ENCODE measurements at places on chromosomes 7 and 10. TPM values are rescaled to one million over a fixed set of nuclear protein-coding genes. Genes with fewer than 3 reads are reported as not detected.

TMEM176A gene
- total RNA-seq, result 8.8 TPM

LRRD1 gene
- total RNA-seq, result not detected

FFAR4 gene
- 0.88 TPM for total RNA-seq

OR2A7 gene
- total RNA-seq, result 16.8 TPM

RP9 gene
- 16.1 TPM for total RNA-seq

PTPN20 gene
- 6.0 TPM for total RNA-seq

PON1 gene
- total RNA-seq, result not detected

C10orf62 gene
- not detected for total RNA-seq

GPR158 gene
- total RNA-seq, result 0.13 TPM

CCDC146 gene
- total RNA-seq, result 15.4 TPM

PDE6C gene
- total RNA-seq, result not detected

SFRP5 gene
- total RNA-seq, result 0.69 TPM

PAPOLB gene
- not detected for total RNA-seq

CACNA2D1 gene
- 4.5 TPM for total RNA-seq

EPHB6 gene
- 213 TPM for total RNA-seq

PLPP4 gene
- 0.29 TPM for total RNA-seq

LIPN gene
- 40.6 TPM for total RNA-seq

- no peak for DNase-seq
Measured at GRCh38 chr10:95987685-95988426, 55.5 kb upstream of the CCNJ start.

- no peak for DNase-seq
Measured at GRCh38 chr7:25739143-25739542, 412.9 kb upstream of the NFE2L3 start.

DNA sequence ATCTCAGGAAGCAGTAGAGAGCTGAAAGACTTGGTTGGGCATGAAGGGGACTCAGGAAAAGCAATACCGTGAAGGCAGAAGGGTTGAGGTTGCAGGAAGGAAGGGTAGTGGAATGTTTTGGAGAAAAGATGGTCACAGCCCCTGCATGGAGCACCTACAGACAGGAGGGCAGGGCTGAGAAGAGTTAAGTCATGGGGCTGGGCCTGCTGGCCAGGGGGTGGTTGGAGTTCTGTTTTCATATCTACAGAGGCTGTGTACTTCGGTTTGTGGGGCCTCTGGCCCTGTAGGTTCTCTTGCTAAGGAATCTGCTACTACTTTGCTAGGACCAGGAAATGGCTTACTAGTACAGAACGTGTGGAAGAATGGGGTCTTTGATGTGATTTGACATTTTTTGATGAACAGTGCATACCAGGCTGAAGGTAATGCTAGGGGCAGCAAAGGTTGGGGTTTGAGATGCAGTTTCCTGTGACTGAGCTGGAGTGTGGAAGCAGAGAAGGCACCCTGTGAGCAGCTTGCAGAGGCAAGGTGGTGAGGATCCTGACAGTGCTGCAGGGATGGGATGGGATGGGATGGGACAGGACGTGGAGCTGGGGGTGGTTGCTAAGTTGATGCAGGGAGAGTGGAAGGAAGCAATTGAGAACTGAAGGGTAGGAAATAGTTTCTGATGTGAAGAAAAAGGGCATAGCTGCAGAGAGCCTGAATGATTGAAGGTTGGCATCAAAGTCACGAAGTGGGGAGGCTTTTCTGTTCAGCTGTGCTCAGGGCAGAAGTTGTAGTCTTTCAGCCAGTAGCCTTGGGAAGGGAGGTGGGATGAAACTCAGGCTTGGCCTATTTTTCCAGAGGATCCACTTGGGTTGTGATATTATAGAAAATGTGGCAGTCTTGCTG lies 7.8 kb downstream of the RPS24 start:
- no peak for DNase-seq

GRCh38 chr7:82273886-82274285 lies 169.7 kb downstream of the CACNA2D1 start:
- no peak for DNase-seq

DNA sequence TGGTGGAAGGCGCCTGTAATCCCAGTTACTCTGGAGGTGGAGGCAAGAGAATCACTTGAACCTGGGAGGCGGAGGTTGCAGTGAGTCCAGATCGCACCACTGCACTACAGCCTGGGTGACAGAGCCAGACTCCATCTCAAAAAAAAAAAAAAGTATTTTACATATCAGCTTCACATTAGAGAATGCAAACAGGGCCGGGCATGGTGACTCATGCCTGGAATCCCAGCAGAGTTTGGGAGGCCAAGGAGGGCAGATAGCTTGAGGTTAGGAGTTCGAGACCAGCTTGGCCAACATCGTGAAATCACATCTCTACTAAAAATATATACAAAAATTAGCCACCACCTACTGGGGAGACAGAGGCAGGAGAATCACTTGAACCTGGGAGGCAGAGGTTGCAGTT lies 31.6 kb downstream of the USP54 start:
- no peak for DNase-seq

GRCh38 chr7:47523401-47523800 lies 58.5 kb downstream of the TNS3 start:
- no peak for DNase-seq

- no peak for DNase-seq
Measured at GRCh38 chr7:83339907-83340306, 177.2 kb upstream of the PCLO start.

DNA sequence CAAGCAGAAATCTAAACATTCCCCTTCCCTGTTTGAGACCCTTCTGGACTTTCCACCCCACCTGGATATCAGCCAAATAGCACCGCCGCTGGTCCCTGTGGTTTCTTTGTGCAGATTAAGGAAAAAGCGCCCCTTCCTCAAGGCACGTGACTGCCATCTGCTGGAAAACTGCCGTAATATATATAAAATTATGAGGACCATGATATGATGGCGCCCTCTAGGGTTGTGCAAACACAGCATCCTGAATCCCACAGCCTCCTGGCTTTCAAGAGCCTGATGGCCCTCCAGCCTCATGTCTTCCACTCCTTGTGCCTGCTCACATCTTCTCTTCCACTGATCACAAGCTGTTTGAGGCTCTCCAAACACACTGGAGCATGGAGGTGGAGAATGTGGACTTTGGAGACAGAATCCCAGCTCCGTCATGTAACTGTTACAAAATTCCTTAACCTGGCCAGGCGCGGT lies 121.3 kb downstream of the MYL10 start:
- no peak for DNase-seq

DNA sequence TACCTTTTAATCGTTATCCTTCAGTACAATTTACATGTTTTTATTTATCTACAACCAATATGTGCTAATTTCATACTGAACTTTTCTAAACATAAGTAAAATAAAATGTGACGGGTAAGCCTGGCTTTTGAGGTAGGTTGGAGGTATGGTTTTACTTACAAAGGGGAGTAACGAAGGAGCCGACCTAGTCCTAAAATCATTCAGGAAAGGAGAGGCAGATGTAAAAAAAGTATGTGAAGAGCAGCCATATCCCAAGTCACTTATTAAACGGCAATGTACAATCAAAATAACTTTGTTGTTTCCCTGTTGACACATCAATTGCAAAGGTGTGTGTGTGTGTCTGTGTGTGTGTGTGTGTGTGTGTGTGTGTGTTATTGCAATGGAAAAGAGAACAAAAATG lies 351.3 kb downstream of the CRPPA start:
- no peak for DNase-seq

DNA sequence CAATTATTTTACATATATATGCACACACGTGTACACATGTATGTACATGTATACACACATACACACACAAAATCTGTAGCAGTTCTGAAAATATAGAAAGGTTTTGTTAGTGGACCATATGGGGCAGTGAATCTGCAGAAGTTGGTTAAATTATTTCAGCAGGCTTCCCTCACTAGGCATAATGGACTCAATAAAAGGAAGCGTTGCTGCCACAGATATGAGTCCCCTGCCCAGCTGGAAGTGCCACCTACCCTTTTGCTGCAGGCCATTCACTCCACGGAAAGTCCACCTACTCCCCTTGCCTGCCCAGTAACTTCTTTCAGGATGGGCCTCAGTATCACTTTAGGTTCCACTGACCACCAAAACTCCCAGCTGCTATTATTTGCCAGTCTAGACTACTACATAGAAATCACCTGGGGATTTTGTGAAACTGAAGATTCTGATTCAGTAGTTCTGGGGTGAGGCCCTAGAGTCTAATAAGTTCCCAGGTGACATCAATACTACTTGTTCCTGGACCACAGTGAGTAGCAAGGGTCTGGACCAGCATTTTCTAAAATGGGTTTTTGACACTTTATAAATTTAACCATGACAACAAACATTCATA lies 29.3 kb upstream of the CROT start:
- no peak for DNase-seq

- DNase-seq, result no peak
Measured at GRCh38 chr10:20128811-20129210, 312.6 kb downstream of the PLXDC2 start.

- DNase-seq, result no peak
Measured at GRCh38 chr10:86556532-86556931, 34.9 kb upstream of the WAPL start.

GRCh38 chr10:84407388-84408049 lies 79.1 kb downstream of the CCSER2 start:
- no peak for DNase-seq

- no peak for DNase-seq
Measured at GRCh38 chr7:39071116-39071515, 93.4 kb downstream of the POU6F2 start.

DNA sequence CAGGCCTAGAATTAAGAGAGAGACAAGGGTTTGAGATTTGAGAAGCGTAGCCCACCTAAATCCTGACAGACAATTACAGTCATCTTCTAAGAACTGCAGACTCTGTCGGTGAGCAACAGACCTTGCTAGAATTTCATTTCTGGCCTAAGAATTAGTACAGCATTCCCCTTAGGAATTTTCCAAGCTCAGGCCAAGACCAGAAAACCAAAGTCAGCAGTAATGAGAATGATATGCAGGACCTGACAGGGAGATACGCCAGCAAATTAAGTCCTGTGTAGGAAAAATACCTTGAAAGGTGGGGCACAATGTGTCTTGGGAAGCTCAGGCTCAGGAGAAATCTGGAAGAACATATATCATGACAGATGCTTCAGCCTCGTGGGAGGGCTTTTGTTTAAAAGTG lies 52.7 kb upstream of the HERPUD2 start:
- DNase-seq, result no peak

GRCh38 chr10:101311185-101312066 lies 42.5 kb upstream of the BTRC start:
- DNase-seq, result no peak

GRCh38 chr7:7970531-7971307 lies 2.1 kb downstream of the GLCCI1 start:
- no peak for DNase-seq

DNA sequence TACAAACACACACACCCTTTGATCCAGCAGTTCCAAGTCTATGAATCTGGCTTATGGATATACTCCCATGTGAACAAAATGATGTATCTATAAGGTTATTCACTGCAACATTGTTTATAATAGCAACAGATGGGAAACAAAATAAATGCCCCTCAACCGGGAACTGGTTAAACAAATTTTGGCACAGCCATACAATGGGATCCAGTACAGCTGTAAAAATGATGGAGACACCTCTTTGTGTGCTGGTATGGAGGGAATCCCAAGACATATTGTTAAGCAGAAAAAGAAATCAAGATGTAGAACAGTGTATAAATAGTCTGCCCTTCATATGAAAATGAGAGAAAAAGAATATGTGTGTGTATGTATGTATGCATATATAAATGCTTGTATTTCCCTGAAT lies 155.5 kb downstream of the SNX10 start:
- no peak for DNase-seq

DNA sequence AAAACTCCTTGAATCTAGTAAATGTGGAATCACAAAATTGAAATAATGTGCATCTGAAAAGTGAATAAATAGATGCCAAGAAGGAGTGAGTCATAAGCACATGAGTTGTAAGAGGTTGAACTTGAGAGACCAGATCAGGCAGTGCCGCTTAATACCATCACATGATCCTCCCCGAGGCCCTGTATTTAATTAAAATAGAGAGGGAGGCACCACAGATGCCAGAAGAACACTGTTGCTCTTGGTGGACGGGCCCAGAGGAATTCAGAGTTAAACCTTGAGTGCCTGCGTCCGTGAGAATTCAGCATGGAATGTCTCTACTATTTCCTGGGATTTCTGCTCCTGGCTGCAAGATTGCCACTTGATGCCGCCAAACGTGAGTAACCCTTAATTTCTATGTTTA lies at the start of gene GPNMB:
Gene GPNMB, plus strand, starts transcription at position 221 of the 400 bp plus-strand sequence. Its CDS starts 83 bp downstream, at position 304.
- peak; percentile 91 for DNase-seq

GRCh38 chr7:151700586-151701165 lies 176.2 kb downstream of the PRKAG2 start:
- no peak for DNase-seq

- DNase-seq, result no peak
Measured at GRCh38 chr10:33136781-33137180, 178.8 kb upstream of the ITGB1 start.

DNA sequence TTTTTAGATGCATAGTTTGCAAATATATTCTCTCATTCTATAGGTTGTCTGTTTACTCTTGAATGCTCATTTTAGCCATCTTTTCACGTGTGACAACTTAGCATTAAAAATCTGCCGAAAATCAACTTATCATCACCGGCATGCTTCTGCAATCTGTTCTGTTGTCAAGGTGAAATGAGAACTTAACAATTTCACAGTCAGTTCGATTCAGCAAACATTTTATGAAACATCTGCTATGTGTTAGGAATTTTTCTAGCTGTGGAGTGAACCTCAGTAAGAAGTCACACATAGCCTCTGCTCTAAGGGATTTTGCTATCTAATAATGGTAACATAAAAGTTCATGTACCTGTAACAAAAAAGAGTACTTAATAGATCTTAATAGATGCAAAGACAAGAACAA lies 256.1 kb downstream of the ZWINT start:
- DNase-seq, result no peak

DNA sequence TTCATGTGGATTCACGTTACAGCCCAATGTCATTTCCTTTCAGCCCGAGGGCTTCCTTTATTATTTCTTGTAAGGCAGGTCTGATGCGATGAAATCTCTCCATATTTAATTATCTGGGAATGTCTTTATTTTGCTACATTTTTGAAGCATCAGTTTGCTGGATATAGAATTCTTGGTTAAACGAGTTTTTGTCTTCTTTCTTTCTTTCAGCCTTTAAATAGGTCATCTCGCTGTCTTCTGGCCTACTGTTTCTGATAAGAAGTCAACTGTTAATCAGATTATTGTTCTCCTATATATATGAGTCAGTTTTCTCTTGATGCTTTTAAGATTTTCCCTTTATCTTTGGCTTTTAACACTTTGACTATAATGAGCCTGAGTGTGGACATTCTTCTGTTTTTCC lies 184.7 kb downstream of the TMEM178B start:
- DNase-seq, result no peak

DNA sequence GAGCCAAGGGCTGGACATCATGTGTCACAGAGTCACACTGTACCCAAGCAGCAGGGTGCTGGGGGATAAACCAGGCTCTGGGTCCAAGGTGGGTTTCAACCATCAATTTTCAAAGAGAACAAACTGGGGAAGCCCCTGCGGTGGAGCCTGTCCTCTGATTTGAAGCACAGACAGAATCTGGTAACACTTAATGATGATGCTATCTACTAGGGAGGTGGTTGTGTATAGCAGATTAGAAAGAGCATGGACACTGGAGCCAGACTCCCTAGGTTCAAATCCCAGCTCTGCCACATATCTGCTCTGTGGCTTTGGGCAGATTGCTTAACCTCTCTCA lies 204.9 kb upstream of the ZMIZ1 start:
- no peak for DNase-seq

Data from lower leg skin (tissue), 4 donors.